Memory B cell (primary cell): ENCODE measurements at places on chromosomes 7 and 10.

DNA sequence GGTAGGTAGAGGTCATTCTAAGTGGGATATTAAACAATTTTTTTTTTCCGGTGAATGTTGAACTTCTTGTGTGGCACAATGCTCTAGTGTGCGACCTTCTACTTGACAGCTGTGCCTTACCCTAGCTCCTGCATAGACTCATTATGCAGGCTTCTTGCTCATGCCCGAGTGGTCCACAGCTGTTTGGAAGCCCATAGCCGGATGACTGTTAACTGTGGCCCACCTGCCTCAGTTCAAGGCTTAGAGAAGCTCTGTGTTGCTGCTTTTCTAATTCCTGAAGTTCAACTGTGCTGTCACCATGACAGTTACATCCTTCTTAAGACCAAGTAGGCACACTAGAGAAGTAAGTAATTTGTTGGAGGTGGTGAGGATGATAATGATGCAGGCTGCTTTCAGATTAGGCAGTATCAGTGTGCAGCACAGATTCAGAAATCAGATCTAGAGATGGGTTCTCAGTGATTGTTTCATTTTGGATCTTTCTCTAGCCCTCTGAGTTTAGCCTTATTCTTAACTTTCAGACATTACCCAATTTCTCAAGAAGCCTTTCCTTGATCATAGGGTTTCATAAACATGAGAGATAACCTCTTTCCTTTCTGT is 278.4 kb downstream of the PHF14 start:
- DNase-seq = no peak

GRCh38 chr7:20721086-20721810 is 65.4 kb downstream of the SP8 start:
- no peak for DNase-seq

DNA sequence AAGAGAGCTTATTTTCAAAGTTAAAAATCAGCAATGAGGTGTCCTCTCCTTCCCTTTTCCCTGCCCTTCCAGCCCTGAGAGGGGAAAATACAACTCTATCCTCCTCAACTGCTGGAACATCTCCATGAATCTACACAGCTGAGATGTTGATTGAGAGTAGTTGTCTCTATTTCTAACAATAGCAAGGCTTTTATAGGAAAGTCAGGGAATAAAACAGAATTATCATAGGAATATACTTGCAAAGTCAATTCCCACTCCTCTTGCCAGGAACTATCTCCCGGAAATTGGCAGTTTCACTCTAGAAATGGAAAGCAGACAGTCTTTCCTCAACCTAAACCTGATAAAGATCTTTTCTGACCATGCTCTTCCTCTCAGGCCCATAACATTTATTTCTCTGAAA is 8.8 kb downstream of the HGF start:
- DNase-seq = no peak

GRCh38 chr7:37433166-37433565 is 15.5 kb downstream of the ELMO1 start:
- no peak for DNase-seq

DNA sequence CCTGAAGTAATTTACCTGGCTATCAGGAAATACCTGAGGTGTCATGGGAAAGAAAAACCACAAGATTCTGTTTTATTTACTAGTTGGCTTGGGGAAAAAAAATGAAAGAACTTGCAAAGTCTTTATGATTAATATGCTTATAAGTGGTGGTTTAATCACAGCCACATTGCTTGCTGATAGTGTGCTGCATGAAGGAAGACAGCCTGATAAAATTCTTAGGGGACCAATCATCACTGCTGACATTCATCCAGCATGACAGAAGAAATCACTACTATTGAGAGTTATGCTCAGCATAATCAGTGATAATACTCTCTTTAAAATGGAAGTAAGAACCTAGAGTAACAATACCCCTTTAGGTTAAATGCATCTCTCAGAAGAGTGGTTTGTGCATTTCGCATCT is 150.2 kb upstream of the LRRN3 start:
- DNase-seq = no peak

DNA sequence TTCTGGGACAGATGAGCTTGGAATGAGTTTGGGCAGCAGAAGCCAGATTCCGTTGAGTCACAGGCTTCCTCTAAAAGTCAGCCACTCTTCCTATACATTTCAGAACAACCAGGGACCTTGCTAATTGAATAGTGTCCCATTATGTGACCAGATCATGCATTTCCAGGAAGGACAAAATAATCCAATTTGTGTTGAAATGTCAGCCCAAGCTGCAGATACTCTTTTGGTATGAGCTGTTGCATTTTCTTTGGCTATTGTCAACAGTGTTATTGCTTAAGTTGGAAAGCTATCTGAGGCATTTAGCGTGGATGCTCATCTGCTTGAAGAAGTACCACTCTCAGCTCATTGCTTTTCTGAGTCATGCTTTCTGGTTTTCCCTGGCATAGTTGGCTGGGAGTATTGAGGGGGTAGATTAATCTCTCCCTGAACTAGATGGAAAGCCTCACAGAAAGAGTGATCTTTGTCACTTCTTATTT is 223.7 kb upstream of the HABP2 start:
- DNase-seq = no peak

- no peak for DNase-seq
These were observed 71.5 kb upstream of the FAM13C start for GRCh38 chr10:59433720-59434428.

DNA sequence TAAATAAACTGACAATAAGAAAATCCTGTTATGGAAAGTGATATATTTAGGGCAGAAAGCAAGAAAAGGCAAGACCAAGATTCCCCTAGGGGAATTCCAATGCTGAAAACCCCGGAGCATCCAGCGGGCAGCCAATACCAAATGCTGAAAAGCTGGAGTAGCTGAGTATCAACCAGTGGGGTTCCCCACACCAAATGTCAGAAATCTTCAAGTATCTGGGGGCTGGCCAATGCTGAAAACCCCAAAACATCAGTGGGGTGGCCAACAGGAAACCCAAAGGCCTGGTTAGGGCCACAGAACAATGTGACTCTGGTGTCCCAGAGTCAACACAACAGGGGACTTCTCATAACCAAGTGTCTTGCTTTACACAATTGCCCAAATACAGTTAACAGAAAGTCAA is 271.8 kb upstream of the CACNA2D1 start:
- no peak for DNase-seq

- DNase-seq = no peak
These were observed 5.3 kb downstream of the SH3PXD2A start for GRCh38 chr10:103849880-103850571.

- no peak for DNase-seq
These were observed 27.8 kb upstream of the CDHR3 start for GRCh38 chr7:105935250-105935649.

DNA sequence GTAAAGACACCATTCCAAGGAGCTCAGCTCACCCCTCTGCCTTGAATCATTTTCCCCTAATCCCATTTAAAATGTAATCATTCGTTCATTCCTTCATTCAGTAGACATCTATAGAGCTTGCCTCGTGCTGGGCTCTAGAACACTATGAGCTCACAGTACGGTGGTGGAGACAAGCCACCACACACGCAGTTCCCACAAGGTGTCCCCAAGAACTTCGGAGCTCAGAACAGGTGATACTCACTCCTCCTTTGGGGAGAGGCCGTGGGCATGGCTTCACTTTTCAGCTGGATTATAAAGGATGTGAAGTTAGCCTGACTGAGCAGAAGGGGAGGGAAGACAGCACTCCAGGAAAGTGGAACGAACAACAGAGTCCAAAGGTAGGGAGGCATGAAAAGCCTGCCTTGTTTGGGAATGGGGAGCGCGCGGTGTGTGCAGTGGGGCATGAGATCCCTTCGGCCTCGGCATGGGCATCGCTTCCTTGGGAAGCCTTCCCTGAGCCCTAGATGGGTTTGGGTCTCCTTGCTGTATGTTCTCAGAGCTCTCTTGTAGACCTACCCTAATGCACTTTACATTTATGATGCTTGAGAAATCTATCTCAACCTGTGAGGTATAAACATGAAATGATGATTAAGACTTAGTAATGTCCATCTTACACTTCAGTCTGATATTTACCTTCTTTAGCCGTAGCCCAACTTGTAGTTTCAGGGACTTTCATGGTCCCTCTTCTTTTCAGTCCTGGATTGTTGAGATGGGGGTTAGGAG is 809 bp upstream of the OGA start:
- no peak for DNase-seq

GRCh38 chr7:79352323-79352722 is 101.1 kb downstream of the MAGI2 start:
- no peak for DNase-seq

GRCh38 chr7:519484-520390 is at the start of gene PDGFA:
TSS of gene PDGFA (minus strand) at chr7:519846. CDS start at chr7:519001, 845 bp downstream.
- peak; percentile 40 for DNase-seq

DNA sequence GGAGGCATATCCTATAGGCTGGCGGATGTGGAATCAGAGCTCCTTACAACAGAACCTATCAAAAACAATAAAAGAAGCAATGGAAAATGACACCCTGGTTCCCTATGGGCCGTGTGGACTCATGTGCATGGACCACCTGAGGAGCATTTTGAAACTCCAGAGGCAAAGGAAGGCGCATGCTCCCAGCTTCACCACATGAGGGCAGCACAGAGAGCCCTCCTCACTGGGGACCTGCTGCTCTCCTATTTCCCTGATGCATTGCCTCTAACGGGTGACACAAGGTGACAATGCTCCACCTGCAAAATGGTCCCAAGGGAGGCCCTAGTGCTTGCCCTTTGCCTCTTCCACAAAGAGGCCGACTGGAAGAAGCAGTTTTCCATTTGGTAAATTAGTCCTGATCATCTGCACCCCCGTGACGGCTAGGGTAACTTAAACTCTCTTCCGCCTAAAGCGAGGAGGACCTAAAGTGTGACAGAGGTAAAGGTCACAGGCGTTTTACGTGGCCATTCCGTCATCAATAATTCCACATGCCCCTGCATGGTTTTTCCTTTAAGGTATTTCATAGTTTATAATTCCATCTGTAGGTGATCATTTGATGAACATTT is 67.7 kb downstream of the GPAM start:
- DNase-seq = peak; percentile 39

DNA sequence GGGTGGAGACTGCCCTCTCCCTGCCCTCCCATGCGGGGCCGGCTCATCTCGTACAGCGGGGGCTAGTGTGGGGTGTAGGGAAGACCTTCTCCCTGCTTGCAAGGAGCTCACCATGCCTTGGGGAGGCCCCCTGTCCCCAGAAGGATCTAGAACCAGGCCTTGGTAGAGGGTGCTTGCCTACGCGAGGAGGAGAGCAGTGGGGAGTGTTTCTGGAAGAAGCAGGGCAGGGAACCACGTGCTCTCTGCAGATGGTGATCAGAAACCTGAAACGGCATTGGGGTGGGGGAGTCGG is 2.7 kb downstream of the MAFK start:
- peak; percentile 13 for DNase-seq

DNA sequence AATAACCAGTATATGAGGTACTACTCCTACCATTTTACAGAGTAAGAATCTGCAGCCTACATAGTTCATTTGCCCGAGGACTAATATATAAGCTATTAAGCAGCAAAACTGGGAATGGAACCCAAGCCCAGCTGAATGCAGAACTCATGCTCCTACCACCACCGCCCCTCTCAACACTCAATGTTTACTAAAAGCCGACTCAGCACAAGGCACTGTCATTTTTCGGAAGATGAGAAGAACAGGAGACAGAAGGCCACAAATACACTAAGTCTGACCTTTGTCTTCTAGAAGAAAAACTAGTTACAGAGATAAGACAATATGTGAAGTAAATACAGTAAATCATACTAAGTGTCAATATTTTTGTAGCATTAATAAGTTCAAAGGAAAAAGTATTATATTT is 40.6 kb upstream of the SLIT1 start:
- no peak for DNase-seq

GRCh38 chr7:111513566-111513965 is 48.7 kb downstream of the IMMP2L start:
- no peak for DNase-seq

DNA sequence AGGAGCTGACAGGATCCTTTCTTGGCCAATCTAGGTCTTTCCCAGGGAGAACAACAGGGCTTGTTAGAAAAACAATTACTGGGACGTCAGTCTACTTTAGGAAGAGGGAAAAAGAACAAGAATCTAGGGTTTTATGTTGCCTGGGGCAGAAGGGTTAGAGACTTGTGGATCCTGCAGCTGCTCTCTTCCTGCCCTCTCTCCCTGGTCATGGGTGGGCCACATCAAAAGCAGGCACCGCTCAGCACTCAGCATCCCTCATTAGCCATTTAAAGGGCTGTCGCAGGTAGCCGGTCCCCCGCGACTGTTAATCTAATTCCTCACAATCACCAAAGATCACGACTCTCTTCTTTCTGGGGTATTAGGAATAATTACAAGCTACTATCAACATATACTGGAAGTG is 631.9 kb downstream of the CALN1 start:
- DNase-seq = no peak

- DNase-seq = no peak
These were observed 31.4 kb upstream of the FRMD4A start for GRCh38 chr10:14362104-14362503.

DNA sequence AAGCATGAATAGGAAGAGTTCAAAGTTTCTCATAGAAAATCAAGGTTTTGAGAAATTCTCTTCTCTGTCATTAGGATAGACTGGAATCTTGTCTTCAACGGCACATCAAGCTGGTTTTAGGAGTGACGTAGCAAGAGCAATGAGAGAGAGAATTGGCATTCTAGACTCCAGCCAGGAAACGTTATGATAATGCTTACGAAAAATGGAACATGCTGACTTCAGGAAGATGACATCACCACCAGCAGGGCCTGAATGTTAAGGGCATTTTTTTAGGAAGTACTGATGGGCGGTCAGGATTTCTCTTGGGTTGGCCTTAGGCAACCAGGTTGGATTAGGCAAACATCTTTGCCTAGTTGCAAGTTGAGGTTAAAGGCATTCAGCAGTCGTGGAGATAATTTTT is 213.2 kb upstream of the CTBP2 start:
- no peak for DNase-seq

GRCh38 chr7:41198502-41198901 is 504.4 kb downstream of the INHBA start:
- no peak for DNase-seq

GRCh38 chr10:57579926-57580325 is 687.8 kb downstream of the IPMK start:
- no peak for DNase-seq

DNA sequence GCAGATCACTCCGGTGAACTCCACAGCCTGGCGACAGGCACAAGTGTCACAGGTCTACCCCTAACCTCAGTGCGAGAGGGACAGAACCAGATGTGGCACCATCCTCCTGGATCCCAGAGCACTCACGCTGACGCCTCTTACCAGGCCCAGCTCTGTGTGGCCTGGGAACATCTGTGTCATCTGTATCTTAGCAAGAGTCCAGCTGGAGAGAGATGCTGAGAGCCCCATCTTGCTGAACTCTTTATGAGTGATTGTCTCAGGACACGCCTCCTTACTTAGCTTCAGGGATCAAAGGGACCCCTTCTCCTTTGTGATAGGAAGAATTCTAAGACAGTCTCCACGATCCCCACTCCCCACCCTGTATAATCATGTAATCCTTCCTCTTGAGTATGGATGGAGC is 10.0 kb upstream of the PROSER2 start:
- no peak for DNase-seq

DNA sequence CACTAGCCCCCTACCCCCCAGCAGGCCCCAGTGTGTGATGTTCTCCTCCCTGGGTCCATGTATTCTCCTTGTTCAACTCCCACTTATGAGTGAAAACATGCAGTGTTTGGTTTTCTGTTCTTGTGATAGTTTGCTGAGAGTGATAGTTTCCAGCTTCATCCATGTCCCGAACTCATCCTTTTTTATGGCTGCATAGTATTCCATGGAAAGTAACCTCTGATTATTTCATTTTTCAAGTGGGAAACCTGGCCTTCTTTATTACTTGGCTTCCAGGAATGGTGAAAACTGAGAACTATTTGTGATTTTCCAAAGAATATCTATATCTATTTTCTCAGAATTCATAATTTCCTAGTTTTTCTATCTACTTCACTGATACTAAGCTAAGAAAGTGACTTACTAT is 235.0 kb downstream of the MTERF1 start:
- no peak for DNase-seq
